ENCODE measurements at places on chromosomes 2 and 18.
A peak's percentile ranks its signal among the peaks of the same experiment; 100 is the strongest.

DNA sequence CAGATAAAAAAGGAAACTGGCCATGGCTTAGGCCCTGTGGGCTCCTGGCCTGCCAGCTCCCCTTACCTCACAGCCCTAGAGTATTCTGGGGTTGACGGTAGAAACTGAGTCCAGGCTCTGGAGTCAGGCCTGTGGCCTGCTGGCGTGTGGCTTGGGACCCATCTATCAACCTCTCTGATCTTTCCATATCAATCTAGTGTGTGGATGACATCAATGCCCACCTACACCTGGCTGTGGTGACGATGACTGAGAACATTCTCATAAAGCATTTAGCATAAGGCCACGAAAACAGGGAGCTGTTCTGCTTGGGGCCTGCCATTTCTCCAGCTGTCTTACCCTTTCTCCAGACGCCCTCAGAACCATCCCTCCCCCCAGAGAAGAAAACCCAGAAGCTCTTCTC, 17.9 kb downstream of the PCARE start:
- no peak for DNase-seq

- no peak for DNase-seq
Observed at GRCh38 chr18:4851301-4851976, 345.6 kb downstream of the AKAIN1 start.

GRCh38 chr2:61742955-61743354, 110.9 kb downstream of the FAM161A start:
- DNase-seq = no peak

GRCh38 chr2:201807452-201807999, 1.2 kb downstream of the CDK15 start:
- peak; percentile 98 for DNase-seq

GRCh38 chr18:70194227-70194890, 11.1 kb downstream of the RTTN start:
- DNase-seq = no peak

DNA sequence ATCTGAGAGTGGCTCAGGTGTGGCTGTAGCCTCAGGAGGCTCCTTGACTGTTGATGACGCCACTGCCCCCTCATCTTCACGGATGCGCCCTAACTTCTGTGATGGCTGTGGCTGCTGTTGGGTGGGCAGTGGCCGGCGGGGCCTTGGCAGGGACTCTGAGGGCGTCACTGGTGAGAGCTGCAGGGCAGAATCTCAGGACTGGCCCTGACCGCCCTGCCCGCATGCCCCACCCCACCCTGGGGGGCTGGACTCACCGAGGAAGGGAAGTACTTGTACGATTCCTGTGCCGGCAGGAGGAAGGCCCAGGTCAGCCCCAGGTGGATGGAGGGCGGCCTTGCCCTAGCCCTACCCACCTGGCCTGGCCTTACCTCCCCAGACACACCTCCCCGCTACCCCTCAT, 2.4 kb downstream of the CXXC1 start:
- no peak for DNase-seq

DNA sequence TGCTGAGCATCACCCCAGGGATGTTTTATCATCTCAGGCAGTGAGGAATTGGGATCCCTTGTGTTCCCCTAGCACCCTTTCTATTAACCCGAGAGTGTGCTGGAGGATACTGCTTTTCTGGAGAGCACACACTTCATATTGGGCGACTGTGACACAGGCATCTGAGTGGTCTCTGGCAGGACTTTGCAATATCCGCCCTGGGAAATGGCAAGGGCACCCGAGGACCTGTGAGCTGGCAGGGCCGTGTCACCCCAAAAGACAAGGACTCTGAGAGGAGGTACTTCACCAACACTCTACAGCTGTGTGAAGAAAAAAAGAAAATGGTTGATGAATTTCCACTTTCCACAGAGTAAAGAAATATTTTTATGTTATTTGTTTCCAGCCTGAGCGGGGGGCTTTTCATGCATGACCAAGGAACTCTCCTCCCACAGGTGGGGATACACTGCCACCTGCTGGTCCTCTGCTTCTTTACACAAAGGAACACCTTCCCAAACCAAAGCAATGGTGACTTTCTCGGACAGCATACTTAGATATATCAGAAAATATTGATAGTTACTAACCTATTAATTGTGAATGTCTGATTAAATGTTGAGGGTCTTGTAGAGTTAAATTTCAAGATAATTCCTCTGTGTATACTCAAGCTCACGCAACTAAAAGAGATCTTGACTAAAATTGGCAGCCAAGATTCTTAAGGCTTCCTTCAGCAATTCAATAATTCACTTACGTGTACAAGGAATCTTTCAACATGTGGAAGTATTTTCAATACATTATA, 45.9 kb upstream of the REG3G start:
- no peak for DNase-seq

- DNase-seq = no peak
Observed at GRCh38 chr2:41109744-41110143, 657.9 kb upstream of the SLC8A1 start.

- DNase-seq = no peak
Observed at GRCh38 chr2:239190361-239190760, 210.5 kb downstream of the HDAC4 start.

- DNase-seq = no peak
Observed at GRCh38 chr18:12048827-12049175, 44.8 kb upstream of the ANKRD62 start.

DNA sequence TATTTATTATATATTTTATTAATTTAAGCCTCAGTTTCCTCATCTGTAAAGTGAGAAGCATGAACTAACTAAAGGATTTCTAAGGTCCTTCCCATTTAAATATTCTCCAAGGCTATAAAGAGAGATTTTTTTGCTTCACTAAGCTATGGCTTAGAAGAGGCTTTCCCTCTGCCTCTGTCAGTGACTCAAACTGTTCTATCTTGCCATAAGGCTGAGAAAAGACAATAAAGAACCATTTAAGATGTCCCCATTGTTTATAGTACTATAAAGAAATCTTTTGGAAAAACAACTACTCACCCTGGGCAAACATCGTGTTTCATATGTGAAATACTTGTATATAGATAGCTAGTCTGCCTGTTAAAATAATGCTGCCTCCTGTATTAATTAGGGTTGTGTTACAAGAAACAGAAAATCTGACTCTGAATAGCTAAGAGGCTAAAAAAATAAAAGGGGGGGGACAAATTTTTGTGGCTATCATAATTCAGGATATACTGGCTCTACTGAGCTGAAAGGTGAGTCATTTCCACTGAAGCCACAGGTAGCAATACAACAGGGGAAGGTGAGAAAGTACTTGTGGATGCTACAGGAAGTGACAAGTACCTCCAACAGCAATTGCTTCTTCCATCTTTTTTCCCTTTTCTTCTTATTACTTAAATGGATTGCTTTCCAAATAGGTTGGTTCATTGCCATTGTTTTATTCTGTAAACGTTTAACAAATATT, 25.4 kb downstream of the EPHA4 start:
- DNase-seq = no peak

- DNase-seq = no peak
Observed at GRCh38 chr2:28927878-28928277, 33.4 kb downstream of the WDR43 start.

DNA sequence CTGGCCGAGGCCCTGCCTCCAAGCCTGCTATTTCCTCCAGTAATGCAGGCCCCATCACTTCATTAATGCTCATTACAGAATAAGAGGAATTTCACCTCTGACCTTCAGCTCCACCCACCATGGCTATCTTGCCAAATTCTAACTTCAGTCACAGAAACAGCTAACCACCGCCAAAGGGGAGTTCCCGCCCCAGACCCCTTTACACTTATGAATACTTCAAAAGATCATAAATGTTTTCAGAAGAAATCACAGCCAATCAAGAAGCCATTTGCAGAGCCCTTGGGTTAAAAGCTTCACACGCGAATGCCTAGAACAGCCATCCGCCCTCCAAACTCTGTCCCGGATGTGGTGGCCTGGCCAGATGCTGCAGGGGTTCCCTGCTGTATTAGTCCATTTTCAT, 73.8 kb upstream of the TWIST2 start:
- no peak for DNase-seq

DNA sequence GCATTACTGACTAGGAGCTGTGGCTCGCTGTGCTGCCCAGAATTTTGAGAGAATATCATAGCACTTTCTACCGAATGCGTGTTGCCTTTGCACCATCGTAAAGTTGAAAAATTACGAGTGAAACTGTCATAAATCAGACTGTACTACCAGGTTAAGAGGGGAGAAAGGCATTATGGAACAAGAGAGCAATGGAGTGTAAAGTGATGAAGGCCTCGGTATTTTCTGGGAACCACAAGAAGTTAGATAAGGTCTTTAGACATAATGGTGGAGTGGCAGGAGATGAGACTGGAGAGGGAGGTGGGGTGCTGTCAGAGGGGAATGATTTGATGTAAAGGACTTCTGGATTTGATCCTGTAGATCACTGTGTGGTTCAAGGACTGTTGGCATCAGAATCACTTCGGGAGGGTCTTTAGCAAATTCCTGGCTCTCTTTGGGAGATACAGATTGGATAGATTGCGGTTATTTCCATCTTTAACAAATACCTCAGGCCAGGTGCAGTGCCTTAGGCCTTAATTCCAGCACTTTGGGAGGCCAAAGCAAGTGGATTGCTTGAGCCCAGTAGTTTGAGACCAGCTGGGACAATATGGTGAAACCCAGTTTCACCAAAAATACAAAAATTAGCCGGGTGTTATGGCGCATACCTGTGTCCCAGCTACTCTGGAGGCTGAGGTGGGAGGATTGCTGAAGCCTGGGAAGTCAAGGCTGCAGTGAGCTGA, 4.9 kb upstream of the ADGRF3 start:
- no peak for DNase-seq

DNA sequence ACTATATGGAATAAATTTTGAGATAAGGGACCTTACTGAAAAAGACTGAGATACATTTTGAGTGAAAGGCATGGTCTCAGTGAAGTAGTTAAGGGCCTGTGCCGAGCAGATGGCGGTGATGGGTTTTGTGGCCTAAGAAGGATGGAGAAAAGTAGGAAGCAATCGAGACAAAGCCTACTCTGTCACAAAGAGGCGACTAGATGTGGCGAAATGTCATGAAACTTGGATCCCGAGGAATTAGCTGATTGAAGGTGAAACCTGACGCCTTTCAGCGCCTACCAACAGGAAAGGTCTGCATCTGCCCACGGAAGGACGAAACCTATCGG, 558 bp upstream of the CEP192 start:
- no peak for DNase-seq

DNA sequence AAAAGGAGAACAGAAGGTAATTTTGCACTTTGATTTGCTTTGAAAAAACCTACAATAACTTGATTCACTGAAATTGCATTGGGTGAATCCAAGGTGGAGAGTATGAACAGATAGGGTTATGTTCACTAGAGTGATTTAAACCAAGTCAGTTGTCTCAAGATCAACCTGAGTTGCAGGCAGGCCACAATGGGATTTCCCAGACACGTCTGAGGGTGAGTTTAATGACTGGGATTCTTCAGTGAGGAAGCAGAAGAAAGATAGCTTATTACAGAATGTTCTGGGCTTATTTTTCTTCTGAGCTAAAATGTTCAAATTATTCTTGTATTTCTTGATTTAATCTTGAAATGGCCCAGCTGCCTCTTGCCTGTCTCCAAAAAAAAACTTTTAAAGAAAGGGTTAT, 20.1 kb downstream of the COL4A4 start:
- no peak for DNase-seq

DNA sequence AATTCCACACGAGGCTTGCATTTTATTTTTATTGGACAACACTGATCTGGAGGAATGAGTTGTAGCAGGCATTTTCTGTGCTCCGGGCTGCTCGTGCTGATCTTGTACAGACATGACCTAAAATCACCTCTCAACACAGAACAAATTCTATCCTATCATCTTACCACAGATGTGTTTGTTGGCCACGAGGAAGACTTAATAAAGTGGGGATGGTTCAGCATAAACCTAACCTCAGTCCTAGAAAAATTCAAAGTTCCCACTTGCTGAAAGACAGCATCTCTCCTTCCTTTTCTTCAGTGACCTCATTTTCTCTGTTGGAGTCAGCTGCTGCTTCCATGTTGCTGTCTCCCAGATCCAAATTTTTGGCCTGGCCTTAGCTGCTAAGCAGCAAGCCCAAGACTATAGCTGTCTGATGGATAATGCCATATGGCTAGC, 45.3 kb downstream of the RBKS start:
- peak; percentile 19 for DNase-seq

DNA sequence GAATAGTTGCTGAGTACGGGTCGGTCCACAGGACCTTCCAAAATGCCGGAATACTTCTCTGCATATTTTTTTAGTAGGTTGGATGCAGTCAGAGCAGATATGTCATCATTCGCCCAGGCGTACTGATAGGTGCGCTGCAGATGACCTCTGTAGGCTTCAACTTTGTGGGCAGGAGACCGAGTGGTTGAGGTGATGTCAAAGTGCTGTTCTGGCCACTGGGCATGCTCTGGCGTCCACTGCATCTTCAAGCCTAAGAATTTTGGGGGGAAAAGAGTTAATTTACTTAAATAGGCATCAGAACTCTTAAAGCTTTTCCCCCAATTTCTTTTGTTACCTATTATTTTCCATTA, 124.3 kb downstream of the FIGN start:
- DNase-seq = no peak

DNA sequence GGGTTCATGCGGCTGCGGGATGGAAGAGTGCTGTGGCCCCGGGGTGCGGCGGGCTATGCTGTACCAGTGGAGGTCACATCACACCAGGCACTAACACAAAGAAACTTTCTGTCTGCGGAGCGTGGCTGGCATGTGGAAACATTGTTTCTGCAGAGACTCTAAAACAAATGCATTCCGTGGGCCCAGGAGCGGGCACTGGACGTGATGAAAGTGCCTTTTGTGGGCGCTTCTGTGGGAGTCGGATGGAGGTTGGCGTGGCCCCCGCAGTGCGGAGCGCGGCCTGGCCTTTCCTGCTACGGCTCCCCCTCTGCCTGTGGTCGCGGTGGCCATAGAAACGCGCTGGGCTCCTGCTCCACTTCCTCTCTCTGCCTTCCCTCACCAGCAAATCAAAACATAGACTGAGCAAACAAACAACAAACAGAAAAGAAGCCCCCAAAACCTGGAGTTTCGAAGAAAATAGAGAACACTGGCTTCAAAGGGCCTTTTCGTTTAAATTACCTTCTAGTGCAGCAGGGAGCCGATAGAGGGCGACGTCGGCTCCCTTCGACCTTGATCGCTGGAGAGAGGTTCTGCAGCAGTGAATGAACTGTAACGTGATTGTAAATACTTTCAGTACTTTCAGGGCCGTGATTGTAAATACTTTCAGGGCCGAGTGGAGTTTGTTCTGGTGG, 51.4 kb downstream of the KIF5C start:
- DNase-seq = no peak

- DNase-seq = no peak
Observed at GRCh38 chr18:3966246-3966641, 488.9 kb downstream of the DLGAP1 start.

GRCh38 chr2:120472891-120473309, 127.0 kb downstream of the INHBB start:
- DNase-seq = peak; percentile 26

- no peak for DNase-seq
Observed at GRCh38 chr2:152715854-152716428, 1.3 kb downstream of the PRPF40A start.

DNA sequence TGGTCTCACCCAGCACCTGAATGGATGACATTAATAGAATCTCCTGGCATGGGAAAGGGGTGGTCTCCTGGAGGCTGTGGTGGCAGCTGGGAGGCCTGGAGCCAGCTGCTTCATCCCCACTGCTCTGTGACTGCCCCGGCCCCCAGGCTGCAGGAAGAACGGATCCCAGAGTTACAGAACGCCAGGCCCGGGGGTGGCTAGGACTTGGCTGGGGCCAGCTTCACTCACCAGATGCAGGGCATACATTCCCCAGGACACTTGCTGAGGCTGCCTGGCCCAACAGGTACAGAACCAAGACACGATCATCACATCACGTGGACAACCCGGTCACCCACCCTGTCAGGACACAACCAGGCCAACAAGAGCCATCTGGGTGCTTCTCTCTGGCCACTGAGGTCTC, 178.6 kb upstream of the SALL3 start:
- no peak for DNase-seq
